Activated CD8-positive, alpha-beta T cell treated with anti-CD3 and anti-CD28 coated beads, Interleukin-2, amount 10 ng/mL, durations not matched to agents 7 days and 5 days (primary cell): ENCODE measurements at places on chromosomes 5 and 9. TPM values are rescaled to one million over a fixed set of nuclear protein-coding genes. Genes with fewer than 3 reads are reported as not detected.

DNA sequence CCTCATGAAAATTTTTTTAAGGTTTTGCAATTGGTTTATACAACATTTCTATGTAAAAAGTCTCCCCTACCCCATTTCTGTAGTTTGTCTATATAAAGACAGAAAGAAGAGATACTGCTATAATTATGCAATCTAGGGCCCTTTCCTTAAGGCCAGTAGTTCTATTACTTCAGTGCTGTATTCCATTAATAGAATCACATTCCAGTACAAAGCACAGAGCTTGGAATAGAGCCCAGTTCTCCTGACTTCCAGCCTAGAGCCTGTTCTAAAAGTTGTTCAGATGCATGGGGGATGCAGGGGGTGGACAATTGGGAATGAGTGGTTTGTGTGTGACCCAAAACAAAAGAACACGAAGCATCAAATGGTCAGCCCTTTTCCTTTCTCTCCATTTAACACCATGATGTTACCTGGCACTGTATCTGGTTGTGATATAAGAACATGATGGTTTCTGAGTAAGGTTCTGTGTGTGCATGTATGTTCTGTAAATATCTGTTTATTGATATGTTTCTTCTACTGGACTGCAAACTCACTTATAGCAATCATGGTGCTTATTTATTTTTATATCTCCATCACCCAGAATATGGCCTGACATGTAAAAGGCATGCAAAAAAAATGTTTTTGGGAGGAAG is 8.2 kb upstream of the GRAMD2B start:
- DNase-seq, result no peak
- no peaks in the 10 kb centered on the region for H3K36me3 ChIP-seq
- peaks cover 21% of the 10 kb centered on the region for H3K27me3 ChIP-seq
- peaks cover 5% of the 10 kb centered on the region for H3K4me1 ChIP-seq
- no peak overlapping the region for H3K27ac ChIP-seq

DNA sequence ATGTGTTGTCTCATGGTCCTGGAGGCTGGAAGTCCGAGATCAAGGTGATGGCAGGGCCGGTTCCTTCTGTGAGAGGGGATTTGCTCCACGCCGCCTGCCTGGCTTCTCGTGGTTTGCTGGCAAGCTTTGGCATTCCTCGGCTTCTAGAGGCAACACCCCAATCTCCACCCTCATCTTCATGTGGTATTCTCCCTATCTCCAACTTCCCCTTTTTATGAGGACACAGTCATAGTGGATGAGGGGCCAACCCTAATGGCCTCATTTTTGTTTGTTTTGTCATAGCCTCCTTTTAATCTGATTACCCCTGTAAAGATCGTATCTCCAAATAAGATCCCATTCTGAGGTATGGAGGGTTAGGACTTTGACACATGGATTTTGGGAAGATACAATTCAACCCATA is 41.7 kb upstream of the CLK4 start:
- no peaks in the 10 kb centered on the region for H3K27me3 ChIP-seq
- no peak overlapping the region for H3K27ac ChIP-seq
- no peaks in the 10 kb centered on the region for H3K4me1 ChIP-seq

GRCh38 chr9:68690088-68690487 is 15.0 kb upstream of the PIP5K1B start:
- H3K27ac ChIP-seq, result no peak overlapping the region
- no peak for DNase-seq
- no peaks in the 10 kb centered on the region for H3K36me3 ChIP-seq
- H3K27me3 ChIP-seq, result peaks cover 31% of the 10 kb centered on the region
- H3K4me3 ChIP-seq, result no peak overlapping the region

- H3K36me3 ChIP-seq, result peaks cover 2% of the 10 kb centered on the region
- no peak overlapping the region for H3K27ac ChIP-seq
- H3K4me3 ChIP-seq, result peak overlapping the region; percentile 43
- peaks cover 8% of the 10 kb centered on the region for H3K4me1 ChIP-seq
- peak; percentile 27 for DNase-seq
Observed at GRCh38 chr9:77647267-77648233, 572 bp downstream of the GNA14 start.

DNA sequence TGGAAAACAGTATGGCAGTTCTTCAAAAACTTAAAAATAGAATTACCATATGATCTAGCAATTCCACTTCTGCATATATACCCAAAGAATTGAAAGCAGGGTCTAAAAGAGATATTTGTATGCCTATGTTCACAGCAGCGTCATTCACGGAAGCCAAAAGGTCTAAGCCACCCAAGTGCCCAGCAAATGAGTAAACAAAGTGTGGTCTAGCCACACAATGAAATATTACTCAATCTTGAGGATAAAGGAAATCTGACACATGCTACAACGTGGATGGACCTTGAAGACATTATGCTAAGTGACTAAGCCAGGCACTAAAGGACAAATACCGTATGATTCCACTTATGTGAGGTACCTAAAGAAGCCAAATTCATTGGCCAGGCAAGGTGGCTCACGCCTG is 11.1 kb upstream of the MED27 start:
- H3K27me3 ChIP-seq, result peaks cover 16% of the 10 kb centered on the region
- DNase-seq, result no peak
- H3K27ac ChIP-seq, result no peak overlapping the region
- H3K4me1 ChIP-seq, result no peaks in the 10 kb centered on the region
- no peaks in the 10 kb centered on the region for H3K36me3 ChIP-seq

STKLD1 gene
- total RNA-seq, result 0.71 TPM

DNA sequence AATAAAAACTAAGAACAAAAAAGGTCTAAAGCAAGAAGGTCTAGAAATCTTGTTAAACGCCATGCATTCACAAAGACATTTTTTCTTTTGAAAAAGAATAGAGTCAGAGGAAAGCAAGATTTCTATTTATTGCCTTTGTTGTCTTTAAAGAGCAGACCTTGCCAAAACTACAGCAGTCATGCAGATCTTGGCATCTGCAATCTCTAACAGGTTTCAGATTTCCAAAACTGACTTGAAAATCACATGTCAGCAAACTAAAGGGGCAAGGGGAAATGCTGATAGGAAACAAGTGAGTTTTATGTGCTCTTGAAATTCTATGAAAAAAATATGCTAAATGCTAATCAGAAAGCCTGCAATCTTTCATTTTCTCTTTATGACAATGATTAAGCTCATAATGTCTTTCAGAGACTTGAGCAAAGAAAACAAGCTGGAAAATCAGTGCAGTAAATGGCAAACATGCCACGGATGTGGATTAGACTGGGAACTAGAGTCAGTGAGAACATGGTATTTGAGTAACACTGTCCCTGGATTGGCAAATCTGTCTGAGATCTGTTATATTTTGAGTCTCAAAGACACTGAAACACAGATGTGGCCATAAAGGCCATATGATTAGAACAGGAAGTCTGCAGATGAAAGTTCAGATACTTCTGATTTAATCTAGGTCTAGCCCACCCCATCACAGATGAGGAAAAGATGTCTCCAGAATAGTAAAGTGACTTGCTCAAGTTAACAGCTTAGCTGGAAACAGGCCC is 361.4 kb upstream of the RPS23 start:
- H3K4me3 ChIP-seq, result no peak overlapping the region
- no peak for DNase-seq
- H3K27ac ChIP-seq, result no peak overlapping the region
- H3K36me3 ChIP-seq, result no peaks in the 10 kb centered on the region

TICAM2 gene
- total RNA-seq, result 0.55 TPM

CNTNAP3 gene
- total RNA-seq, result not detected

GRCh38 chr5:10352430-10353240 is 860 bp upstream of the MARCHF6 start:
- H3K27me3 ChIP-seq, result no peaks in the 10 kb centered on the region
- peaks cover 23% of the 10 kb centered on the region for H3K4me1 ChIP-seq
- peaks cover 2% of the 10 kb centered on the region for H3K36me3 ChIP-seq
- DNase-seq, result no peak
- peak overlapping the region; percentile 95 for H3K27ac ChIP-seq
- H3K4me3 ChIP-seq, result peak overlapping the region; percentile 87

DNA sequence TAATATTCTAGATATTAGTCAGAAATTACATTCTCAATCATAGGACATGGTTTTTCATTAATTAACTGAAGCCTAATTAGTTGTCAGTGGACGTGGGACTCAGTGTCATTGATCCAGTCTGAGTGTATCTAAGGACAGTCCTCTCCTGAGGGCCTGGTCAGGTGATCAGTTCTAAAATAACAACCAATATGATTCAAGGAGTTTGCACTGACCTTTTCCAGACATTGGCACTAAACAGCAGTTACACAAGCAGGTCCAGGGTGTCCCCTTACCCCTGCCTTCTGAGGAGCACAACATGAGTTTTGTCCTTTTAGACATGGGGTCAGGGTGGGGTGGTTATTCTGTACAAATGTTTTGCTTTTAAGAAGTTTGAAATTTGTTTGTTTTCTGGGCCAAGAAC is 97.8 kb downstream of the CMYA5 start:
- H3K4me1 ChIP-seq, result peaks cover 2% of the 10 kb centered on the region
- no peak overlapping the region for H3K4me3 ChIP-seq
- no peak for DNase-seq
- H3K27me3 ChIP-seq, result peaks cover 3% of the 10 kb centered on the region
- H3K27ac ChIP-seq, result no peak overlapping the region
- H3K36me3 ChIP-seq, result no peaks in the 10 kb centered on the region

- H3K4me1 ChIP-seq, result no peaks in the 10 kb centered on the region
- peak; percentile 22 for DNase-seq
- no peak overlapping the region for H3K27ac ChIP-seq
- H3K36me3 ChIP-seq, result no peaks in the 10 kb centered on the region
- no peak overlapping the region for H3K4me3 ChIP-seq
Observed at GRCh38 chr5:168706655-168707069, 127.5 kb upstream of the PANK3 start.

GRCh38 chr9:89527084-89527483 is 29.2 kb upstream of the SEMA4D start:
- peak overlapping the region; percentile 56 for H3K27ac ChIP-seq
- no peaks in the 10 kb centered on the region for H3K27me3 ChIP-seq
- no peak overlapping the region for H3K4me3 ChIP-seq

GRCh38 chr9:7936996-7937395 is 137.4 kb upstream of the DMAC1 start:
- no peak for DNase-seq
- no peak overlapping the region for H3K27ac ChIP-seq
- peaks cover 18% of the 10 kb centered on the region for H3K4me1 ChIP-seq
- H3K27me3 ChIP-seq, result no peaks in the 10 kb centered on the region
- no peak overlapping the region for H3K4me3 ChIP-seq

- no peaks in the 10 kb centered on the region for H3K36me3 ChIP-seq
- no peak overlapping the region for H3K4me3 ChIP-seq
- peaks cover 3% of the 10 kb centered on the region for H3K4me1 ChIP-seq
- peak; percentile 56 for DNase-seq
Observed at GRCh38 chr5:170183816-170184687, 48.7 kb upstream of the C5orf58 start.

GRCh38 chr5:59238126-59238902 is 655.2 kb downstream of the PDE4D start:
- no peak overlapping the region for H3K4me3 ChIP-seq
- H3K4me1 ChIP-seq, result peaks cover 8% of the 10 kb centered on the region
- DNase-seq, result no peak
- peaks cover 38% of the 10 kb centered on the region for H3K27me3 ChIP-seq
- H3K27ac ChIP-seq, result no peak overlapping the region

- DNase-seq, result no peak
- H3K27me3 ChIP-seq, result no peaks in the 10 kb centered on the region
- no peak overlapping the region for H3K27ac ChIP-seq
Observed at GRCh38 chr5:113052041-113052795, 75.6 kb downstream of the DCP2 start.

DNA sequence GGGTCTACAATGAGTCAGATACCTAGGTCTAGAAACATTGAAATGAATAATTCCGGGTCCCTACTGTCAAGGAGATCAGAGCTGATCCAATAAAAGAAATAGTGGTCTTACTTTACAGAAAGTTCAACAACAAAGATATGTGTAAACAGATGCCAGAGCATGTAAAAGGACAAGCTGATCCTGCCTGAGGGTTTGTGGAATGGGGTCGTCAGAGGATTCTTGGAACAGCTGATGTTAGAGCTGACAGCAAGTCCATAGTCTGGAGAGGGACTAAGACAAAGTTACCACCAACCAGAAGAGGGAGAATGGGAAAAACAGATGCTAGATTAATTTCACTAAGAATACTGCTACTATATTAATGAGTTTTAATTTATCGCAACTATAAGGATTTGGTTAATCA is 71.5 kb downstream of the FREM1 start:
- no peak overlapping the region for H3K27ac ChIP-seq
- H3K27me3 ChIP-seq, result no peaks in the 10 kb centered on the region
- no peaks in the 10 kb centered on the region for H3K4me1 ChIP-seq
- H3K36me3 ChIP-seq, result no peaks in the 10 kb centered on the region
- no peak overlapping the region for H3K4me3 ChIP-seq
- DNase-seq, result no peak
